ENCODE measurements at places on chromosomes 16 and 17. TPM values are rescaled to one million over a fixed set of nuclear protein-coding genes. Genes with fewer than 3 reads are reported as not detected.

GRCh38 chr17:31404028-31404949 is 12.8 kb downstream of the RAB11FIP4 start:
- no peaks in the 10 kb centered on the region for H3K36me3 ChIP-seq
- no peak overlapping the region for H3K27ac ChIP-seq
- H3K4me1 ChIP-seq: no peaks in the 10 kb centered on the region
- no peak overlapping the region for H3K4me3 ChIP-seq
- peaks cover 3% of the 10 kb centered on the region for H3K27me3 ChIP-seq

DNA sequence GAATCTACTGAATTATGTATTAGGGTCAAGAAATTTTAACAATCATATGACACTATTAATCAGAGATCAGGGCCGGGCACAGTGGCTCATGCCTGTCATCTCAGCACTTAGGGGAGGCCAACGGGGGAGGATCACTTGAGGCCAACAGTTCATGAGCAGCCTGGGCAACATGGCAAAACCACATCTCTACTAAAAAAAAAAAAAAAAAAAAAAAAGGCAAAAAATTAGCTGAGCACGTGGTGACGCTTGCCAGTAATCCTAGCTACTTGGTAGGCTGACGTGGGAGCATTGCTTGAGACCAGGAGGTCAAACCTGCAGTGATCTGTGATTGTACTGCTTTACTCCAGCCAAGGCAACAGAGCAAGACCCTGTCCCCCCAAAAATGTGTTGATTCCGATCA is 52.5 kb upstream of the CLEC3A start:
- H3K36me3 ChIP-seq: no peaks in the 10 kb centered on the region
- no peak for DNase-seq
- H3K27ac ChIP-seq: no peak overlapping the region
- no peaks in the 10 kb centered on the region for H3K4me1 ChIP-seq

Gene LRRC37B
- total RNA-seq: 29.4 TPM

DNA sequence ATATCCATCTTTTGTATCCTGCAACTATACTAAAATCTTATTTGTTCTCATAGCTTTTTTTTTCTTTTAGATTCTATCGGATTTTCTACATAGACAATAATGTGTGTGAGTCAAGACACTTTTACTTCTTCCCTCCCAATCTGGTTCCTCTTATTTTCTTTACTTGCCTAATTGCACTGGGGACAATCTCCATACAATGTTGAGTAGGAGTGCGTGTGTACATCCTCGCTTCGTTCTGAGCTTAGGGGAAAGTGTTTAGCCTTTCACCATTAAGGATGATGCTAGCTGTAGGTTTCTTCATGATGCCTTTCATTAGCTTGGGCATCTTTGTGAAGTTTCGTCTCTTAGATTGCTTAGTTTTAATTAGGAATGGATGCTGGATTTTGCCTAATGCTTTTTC is 2.9 kb downstream of the SPATA32 start:
- H3K27me3 ChIP-seq: no peaks in the 10 kb centered on the region
- no peak overlapping the region for H3K27ac ChIP-seq
- H3K4me1 ChIP-seq: peaks cover 37% of the 10 kb centered on the region
- no peak for DNase-seq
- H3K4me3 ChIP-seq: no peak overlapping the region
- no peaks in the 10 kb centered on the region for H3K36me3 ChIP-seq

DNA sequence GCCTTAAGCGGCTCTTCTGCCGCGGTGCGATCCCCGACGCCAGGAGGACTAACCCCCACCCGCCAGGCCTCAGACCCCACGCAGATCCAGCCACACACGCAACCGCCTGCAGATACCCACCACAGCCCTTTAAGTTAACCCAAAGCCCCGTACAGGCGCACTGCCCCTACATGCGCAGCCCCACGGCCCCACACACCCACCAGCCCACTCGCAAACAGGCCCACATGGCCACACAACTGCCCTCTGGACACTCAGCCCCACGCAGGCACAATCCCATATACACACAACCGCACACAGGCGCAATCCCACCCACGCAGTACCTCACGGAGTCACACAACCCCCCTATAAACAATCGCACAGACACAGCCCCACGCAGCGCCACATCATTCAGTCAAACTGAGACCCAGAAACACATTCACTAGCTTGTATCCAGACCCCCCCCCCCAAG is 41.7 kb downstream of the RAI1 start:
- H3K27me3 ChIP-seq: peaks cover 46% of the 10 kb centered on the region
- peak overlapping the region; percentile 9 for H3K4me3 ChIP-seq
- H3K36me3 ChIP-seq: no peaks in the 10 kb centered on the region
- no peak overlapping the region for H3K27ac ChIP-seq

Gene SDK2
- 3.7 TPM for total RNA-seq

Gene YBX2
- 0.35 TPM for total RNA-seq

Gene TP53TG3C
- total RNA-seq: not detected

Gene CACNB1
- 32.9 TPM for total RNA-seq

All from activated CD8-positive, alpha-beta memory T cell treated with anti-CD3 and anti-CD28 coated beads, Interleukin-2, amount 10 ng/mL, durations not matched to agents 7 days and 5 days (primary cell).